Activated CD8-positive, alpha-beta T cell treated with anti-CD3 and anti-CD28 coated beads, Interleukin-2, amount 10 ng/mL, durations not matched to agents 7 days and 5 days (primary cell): ENCODE measurements at places on chromosomes 16 and 17. TPM values are rescaled to one million over a fixed set of nuclear protein-coding genes. Genes with fewer than 3 reads are reported as not detected.

GRCh38 chr16:86118467-86119307 is 219.7 kb downstream of the IRF8 start:
- DNase-seq = no peak

- DNase-seq = no peak
Measured at GRCh38 chr17:27612160-27612770, 18.7 kb upstream of the LGALS9 start.

DNA sequence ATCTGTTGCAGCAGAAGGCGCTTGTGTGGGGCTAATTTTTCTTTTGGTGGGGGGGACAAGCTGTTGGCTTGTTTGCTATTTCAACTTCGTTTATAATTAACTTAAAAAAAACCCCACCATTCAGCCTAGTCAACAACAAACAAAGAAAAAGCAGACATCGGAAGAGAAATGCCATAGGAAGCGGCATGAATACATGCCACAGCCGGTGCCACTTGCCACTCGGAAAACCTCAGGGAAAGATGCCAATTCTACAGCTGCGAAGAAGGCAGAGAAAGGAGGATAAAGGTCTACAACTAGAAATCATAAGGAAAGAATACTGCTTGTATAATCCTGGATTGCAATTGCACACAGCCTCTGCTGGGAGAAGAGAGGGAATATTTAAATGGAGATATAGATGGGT is 254.4 kb upstream of the PMFBP1 start:
- no peak for DNase-seq

SYNGR3 gene
- 3.4 TPM for total RNA-seq

CCDC40 gene
- not detected for total RNA-seq

PYY gene
- not detected for total RNA-seq
